ENCODE measurements at places on chromosomes 3 and 15.

GRCh38 chr3:97504463-97504862 is 260.1 kb upstream of the ARL6 start:
- DNase-seq = no peak

DNA sequence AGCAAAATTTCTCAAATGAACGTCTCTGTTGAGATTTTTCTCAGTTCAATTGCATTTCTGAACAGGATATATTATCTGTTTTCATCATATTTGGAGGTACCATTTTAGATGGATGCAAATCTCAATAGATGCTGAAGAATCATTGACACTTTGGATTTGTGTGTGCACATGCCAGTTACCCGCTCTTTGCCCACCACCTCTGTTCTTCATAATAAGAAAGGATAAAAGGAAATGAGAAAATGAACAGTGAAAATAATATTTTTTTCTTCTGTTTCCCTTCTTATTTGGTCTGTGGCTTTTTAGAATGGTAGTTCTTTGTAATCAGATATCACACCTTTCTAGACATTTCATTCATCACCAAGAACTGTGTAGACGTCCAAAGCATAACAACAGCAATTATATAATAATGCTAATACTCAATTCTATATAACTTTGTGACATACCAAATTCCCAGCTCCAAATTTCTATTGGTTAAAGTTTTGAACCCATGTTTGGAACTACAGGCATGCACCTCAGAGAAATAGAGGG is 256.7 kb upstream of the SATB1 start:
- DNase-seq = no peak

GRCh38 chr3:169659096-169659819 is 4.3 kb downstream of the MECOM start:
- no peak for DNase-seq

- no peak for DNase-seq
These were observed 4.3 kb downstream of the TMOD3 start for GRCh38 chr15:51833772-51834171.

DNA sequence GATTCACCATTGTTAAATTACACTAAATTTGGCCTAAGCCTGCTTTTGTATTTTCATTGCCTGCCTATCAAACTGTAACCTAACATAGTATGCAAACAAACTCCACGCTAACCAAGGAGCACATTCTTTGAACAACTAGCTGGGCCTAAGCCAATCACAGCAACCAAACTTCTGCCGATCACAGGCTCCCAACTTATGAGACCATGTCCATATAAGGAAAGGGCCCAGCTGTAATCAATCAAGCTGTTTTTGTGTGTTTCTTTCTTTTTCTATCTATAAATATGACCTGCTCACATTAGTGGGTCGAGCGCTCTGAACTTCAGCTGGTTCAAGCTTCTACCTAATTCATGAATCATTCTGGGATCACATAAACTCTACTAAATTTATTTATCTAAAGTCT is 473.6 kb downstream of the SI start:
- DNase-seq = no peak

DNA sequence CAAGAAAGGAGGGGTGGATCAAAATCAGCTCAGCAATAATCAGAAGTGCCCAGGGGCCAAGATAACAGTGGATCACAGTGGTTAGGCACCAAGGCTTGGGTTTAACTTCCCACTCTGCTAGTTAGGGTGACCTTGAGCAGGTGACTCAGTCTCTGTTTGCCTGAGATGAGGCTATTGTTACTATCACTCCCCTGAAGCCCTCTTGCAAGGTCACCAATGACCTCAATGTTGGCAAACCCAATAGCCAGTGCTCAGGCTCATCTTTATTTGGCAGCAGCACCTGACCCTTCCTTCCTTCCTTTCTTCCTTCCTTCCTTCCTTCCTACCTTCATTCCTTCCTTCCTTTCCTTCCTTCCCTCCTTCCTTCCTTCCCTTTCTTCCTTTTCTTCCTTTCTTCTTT is 102.4 kb upstream of the HACD2 start:
- DNase-seq = no peak

GRCh38 chr3:9783954-9784353 is 8.3 kb downstream of the TADA3 start:
- DNase-seq = no peak

DNA sequence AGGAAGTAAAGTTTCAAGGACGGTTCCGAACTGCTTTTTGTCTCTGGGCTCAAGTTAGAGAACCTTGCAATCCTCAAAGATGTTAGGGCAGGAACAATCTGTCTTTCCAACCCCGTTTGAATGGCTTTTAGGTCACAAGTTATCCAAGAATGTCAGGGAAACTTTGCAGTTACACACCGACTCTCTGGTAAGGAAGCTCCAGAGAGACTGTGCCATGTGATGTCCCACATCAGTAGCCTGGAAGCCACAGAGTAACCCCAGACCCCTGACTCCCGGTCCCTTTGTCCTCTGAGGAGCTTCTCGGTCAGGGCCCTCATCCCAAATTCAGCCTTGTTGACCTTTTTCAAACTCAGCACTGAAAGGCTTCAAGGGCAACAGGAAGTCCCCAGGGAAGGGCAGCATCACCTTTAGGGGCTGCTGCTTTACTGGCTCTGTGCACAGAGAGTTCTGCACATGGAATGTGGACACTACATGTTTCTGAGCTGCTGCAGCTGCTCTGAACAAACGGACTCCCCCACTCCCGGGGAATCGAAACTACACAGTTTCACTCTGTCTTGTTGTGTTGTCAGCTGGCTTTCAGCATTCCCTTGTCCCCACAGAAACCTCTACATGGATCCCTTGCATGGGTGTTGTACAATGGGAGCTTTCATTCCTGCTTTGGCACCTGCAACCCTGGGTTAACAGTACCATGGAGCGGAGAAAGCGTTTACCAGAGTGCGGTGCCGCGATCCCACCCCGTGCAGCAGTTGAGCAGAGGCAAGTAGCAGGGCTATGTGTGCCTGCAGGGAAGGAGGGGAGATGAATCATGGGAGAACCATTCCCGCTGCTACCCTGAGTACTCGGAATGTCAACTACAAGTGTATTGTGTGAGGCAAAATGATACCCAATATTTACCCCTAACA is 408.2 kb upstream of the THBS1 start:
- no peak for DNase-seq

- DNase-seq = peak; percentile 46
These were observed 30.5 kb downstream of the KLF13 start for GRCh38 chr15:31357148-31357547.

DNA sequence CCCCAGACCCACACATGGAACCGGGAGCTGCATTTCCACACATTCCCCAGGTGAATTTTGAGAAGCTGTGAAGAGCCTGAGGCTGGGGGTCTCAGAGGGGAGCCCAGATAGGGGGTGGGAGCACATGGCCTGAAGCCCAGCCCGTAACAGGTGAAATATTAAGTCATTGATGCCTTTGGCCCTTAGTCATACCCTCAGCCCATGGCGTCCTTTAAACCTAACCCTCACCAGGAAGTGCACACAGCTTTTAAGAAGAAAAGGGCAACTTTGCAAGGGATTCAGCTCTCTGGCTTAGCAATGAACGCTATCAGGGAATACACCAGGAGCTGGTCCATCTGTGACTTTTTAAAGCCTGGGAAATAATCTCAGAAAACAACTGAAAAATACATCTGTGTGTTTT is 40.6 kb downstream of the WNT7A start:
- no peak for DNase-seq

- peak; percentile 10 for DNase-seq
These were observed 152.7 kb downstream of the CHSY1 start for GRCh38 chr15:101099183-101099582.
